ENCODE measurements at places on chromosomes 5 and 9. TPM values are rescaled to one million over a fixed set of nuclear protein-coding genes. Genes with fewer than 3 reads are reported as not detected.

Gene OCLN
- 9.7 TPM for total RNA-seq

Gene DMRT2
- 0.12 TPM for total RNA-seq

Gene CFAP90
- 0.53 TPM for total RNA-seq

Gene IFNA21
- not detected for total RNA-seq

Gene AGXT2
- total RNA-seq: not detected

Gene SLC2A6
- 24.1 TPM for total RNA-seq

Gene ADRA1B
- total RNA-seq: 19.1 TPM

Gene GPRIN1
- 10.3 TPM for total RNA-seq

Gene TSLP
- total RNA-seq: not detected

Gene PTGES
- total RNA-seq: 131 TPM

Gene SRA1
- 41.1 TPM for total RNA-seq

Gene PCDHGB7
- 0.06 TPM for total RNA-seq

Gene SPINK7
- not detected for total RNA-seq

Gene MSH3
- 7.2 TPM for total RNA-seq

Gene COL5A1
- total RNA-seq: 33.7 TPM

Gene PCDHAC2
- 7.4 TPM for total RNA-seq

Gene ZNF454
- not detected for total RNA-seq

Gene C5orf52
- total RNA-seq: not detected

Gene CD14
- total RNA-seq: 5.1 TPM

Gene CDH12
- total RNA-seq: not detected

Gene ATP10B
- total RNA-seq: not detected

Gene LHX6
- 1.3 TPM for total RNA-seq

Gene ELOVL7
- total RNA-seq: 12.0 TPM

Gene TAF11L10
- total RNA-seq: not detected

Gene CYSRT1
- 4.1 TPM for total RNA-seq

Gene BNC2
- 4.9 TPM for total RNA-seq

Gene PCDHGA4
- total RNA-seq: 0.14 TPM

Gene IL31RA
- 1.4 TPM for total RNA-seq

Gene HMGCS1
- total RNA-seq: 79.8 TPM

Gene CTXN3
- not detected for total RNA-seq

Gene EPB41L4A
- 1.7 TPM for total RNA-seq

Gene PKD2L2
- not detected for total RNA-seq

Gene MCC
- total RNA-seq: 0.22 TPM

Gene FOXE1
- 4.3 TPM for total RNA-seq

Gene SLC23A1
- 0.91 TPM for total RNA-seq

Gene OR1N2
- not detected for total RNA-seq

Gene ALG2
- 40.7 TPM for total RNA-seq

Gene FSTL4
- 6.3 TPM for total RNA-seq

Gene SLCO6A1
- total RNA-seq: not detected

Gene RHOBTB3
- total RNA-seq: 8.4 TPM

Gene FOXD4L4
- total RNA-seq: 0.13 TPM

Gene TSSK1B
- not detected for total RNA-seq

Gene TAF11L5
- total RNA-seq: not detected

Gene PCDHGA9
- not detected for total RNA-seq

Gene OTP
- 0.12 TPM for total RNA-seq

Gene SPIN1
- 33.2 TPM for total RNA-seq

Gene PALM2AKAP2
- 0.06 TPM for total RNA-seq

Gene ZNF169
- 1.7 TPM for total RNA-seq

Gene SPATA9
- not detected for total RNA-seq

Gene HARS2
- total RNA-seq: 38.0 TPM

Gene GARIN3
- not detected for total RNA-seq

Gene CCDC192
- total RNA-seq: not detected

Gene GDF9
- not detected for total RNA-seq

Gene NSA2
- 144 TPM for total RNA-seq

Gene ARID3C
- not detected for total RNA-seq

Gene PCDHGC4
- total RNA-seq: not detected

Gene STK32A
- total RNA-seq: 0.23 TPM

Gene SARDH
- total RNA-seq: 0.15 TPM

Gene DDX4
- total RNA-seq: not detected

Data from A549 treated with ZK216348 at 1 μM for 4 hours (cell line).